ENCODE measurements at places on chromosomes 1 and 21.

GRCh38 chr1:196078691-196079090, 529.5 kb downstream of the KCNT2 start:
- DNase-seq, result no peak

DNA sequence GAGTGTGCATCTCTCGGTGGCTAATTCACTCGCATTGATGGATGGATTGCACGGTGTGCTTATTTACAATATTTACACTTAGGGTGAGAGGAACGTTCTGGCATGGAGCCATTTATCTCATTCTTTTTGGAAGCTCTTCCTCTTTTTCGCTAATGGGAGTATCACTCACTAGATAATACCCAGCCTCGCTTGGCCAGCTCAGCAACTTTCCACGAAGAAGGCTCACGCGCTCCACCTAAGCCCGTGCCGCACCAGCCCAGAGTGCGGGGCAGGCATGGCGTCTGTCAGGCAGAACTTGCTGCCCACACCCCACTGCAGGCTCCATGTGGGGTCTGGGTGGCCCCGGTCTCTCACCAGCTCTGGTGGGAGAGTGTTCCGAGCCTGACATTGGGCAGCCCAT, 484.9 kb downstream of the NPHP4 start:
- no peak for DNase-seq

- no peak for DNase-seq
These were observed 290.3 kb downstream of the PDE4B start for GRCh38 chr1:66083003-66083402.

GRCh38 chr21:42621819-42622177, 31.6 kb upstream of the PDE9A start:
- no peak for DNase-seq

DNA sequence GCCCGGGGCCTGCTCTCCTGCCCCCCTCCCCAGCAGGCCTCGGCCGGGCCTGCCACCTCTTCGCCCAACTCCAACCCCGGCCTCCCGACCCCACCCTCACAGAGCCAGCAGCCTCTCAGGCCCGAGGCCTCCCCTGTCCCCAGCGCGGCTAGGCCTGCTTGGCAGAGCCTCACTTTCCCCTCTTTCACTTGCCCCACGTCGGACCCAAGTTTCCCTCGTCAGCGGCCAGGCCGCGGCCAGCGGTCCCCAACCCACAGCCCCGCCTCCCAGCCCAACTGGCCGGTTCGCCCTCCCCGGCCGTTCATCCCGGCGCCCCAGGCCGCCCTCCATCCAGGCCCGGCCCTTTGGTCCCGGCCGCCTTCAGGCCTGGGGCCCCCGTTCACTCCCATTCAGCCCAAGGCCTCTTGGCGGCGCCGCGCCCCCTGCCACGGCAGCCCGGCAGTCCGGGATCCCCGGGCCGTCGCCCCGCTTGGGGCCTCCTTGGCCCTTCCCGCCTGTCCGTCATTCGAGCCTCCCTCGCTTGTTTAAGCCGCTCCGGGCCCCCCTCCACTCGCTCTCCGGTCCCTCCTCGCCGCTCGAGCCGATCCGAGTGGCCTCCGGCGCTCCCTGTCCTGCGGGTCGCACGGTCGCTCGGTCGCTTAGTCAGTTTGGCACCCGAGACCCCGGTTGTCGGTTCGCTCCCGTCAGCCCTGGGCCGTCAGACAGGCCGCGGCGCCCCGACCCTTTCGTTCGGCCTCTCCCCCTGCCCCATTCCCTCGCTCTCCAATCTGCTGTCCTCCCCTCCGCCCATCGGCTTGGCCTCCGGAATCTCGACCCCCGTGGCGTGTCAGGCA, 1.4 kb downstream of the LRRC41 start:
- no peak for DNase-seq

DNA sequence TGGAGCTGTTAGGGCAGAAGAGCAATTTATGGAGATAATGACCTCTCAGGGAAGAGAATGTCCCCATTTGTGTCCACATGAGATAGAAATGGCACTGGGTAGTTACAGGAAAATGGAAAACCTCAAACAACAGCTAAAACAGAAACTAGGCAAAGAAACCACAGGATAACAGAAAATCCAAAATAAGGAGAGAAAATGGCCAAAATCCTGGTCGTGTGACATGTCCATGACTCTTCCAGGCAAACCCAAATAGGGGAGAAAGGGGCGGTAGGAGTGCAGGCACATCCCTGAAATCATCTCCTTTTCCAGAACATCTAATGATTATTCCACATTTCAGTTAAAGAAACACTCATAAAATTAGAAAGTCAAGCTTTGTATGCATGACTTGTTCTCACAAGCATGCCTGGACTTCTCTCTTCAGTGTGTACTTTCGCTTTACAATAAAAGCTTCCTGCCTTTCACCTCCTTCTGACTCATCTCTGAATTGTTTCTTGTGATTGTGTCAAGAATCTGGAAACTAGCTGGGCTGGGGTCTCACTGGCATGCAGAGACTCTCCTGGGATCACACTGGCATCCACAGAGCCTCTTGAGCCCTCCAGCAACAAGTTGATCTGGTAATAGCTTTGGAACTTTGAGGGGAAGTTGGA, 171.4 kb upstream of the ZP4 start:
- no peak for DNase-seq

- DNase-seq, result no peak
These were observed 12.2 kb upstream of the GJA5 start for GRCh38 chr1:147772570-147772969.

DNA sequence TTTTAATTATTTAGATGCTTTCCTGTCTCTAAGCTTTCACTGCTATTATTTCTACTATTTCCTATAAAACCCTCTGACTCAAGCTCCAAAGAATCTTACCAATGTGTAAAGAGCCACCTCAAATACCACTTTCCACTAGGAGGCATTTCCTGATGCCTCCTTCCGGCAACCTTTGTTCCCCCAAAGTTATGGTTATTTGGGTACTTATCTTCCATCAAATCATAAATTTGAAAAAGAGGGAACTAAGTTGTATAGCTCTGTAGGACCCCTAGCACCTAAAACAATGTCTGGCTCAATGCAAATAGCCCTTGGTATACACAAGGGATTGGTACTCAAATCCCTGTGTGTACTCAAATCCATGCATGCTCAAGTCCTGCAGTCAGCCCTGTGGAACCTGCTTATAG, 79.6 kb downstream of the NME7 start:
- no peak for DNase-seq

DNA sequence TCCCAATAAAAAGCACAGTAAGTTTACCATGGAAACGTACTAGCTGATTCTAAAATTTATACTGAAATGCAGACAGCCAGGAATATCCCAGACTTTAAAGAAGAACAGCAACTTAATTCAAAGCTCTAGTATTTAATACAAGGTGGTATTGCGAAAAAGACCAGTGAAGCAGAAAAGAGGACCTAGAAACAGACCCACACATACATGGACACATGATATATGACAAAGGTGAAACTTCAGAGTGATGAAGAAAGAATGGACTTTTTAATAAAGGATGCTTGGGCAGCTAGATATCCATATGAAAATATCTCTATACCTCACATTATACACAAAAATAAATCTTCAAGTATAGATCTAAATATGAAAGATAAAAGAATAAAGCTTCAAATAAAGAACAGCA, 62.6 kb downstream of the COP1 start:
- DNase-seq, result no peak

DNA sequence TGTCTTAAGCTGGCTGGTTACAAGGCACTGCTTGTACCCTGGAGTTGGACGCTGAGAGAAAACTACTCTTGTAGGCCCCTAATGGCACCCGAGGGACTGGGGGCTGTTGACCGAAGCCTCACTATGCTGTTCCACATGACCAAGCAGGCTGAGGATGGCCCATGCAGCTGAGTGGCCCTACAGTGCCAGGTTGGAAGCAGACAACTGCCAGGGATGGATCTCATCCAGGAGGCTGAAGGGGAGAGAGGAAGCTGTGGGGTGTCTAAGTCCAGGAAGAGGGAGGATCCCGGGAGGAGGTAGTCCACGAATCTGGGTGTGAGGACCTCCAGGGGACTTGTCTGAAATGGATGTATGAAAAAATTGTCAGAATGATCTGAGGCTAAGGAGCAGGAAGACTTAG, 45.8 kb downstream of the FOXD2 start:
- no peak for DNase-seq

GRCh38 chr21:42356046-42356445, 5.3 kb upstream of the TFF2 start:
- no peak for DNase-seq

- DNase-seq, result no peak
These were observed 9.7 kb upstream of the PTGS2 start for GRCh38 chr1:186689907-186690306.

GRCh38 chr1:242055749-242056320, 56.9 kb upstream of the MAP1LC3C start:
- no peak for DNase-seq

DNA sequence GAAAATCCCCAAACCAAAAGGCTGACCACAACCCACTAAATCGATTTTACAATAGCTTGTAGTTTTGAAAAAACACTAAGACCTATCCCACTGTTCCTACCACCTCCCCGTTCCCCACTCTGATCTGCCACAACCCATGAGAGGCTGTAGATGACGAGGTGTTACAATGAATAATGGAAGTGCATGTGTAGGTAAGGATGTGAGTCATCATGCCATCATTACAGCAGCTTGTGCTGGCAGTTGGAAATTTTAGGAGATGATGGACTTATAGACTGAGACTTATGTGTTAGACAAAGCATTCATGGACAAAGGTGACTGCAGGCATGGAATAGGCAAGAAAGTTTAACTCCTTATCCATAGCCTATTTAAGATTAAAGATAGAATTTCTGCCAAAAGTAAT, 184.7 kb upstream of the CACYBP start:
- no peak for DNase-seq

- no peak for DNase-seq
These were observed 24.0 kb upstream of the DR1 start for GRCh38 chr1:93321720-93322119.

GRCh38 chr21:18244671-18245463, at the start of gene CHODL:
TSS of gene CHODL (plus strand) at chr21:18244833. CDS start at chr21:18245224, 391 bp downstream.
- DNase-seq, result no peak

- no peak for DNase-seq
These were observed 14.0 kb downstream of the C1orf52 start for GRCh38 chr1:85245456-85245855.

- DNase-seq, result no peak
These were observed 161.1 kb upstream of the CXADR start for GRCh38 chr21:17351766-17352165.

- peak; percentile 21 for DNase-seq
These were observed 212.2 kb downstream of the LYPLAL1 start for GRCh38 chr1:219385787-219386427.

DNA sequence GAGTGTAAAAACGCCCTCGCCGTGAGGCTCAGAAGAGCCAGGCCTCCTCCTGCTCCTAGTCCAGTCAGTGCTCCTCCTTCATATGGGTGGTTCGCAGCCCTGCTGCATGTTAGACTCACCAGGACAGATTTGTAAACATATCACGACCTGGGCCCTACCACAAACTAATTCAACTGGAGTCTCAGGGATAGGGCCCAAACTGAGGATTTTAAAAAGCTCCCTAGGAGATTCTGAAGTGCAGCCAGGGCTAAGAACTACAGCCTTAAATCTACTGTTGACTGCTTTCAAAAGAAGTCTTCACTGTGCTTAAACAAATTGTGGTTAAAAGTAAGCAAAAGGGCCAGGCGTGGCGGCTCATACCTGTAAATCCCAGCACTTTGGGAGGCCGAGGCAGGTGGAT, 57.0 kb downstream of the CAMTA1 start:
- DNase-seq, result no peak

DNA sequence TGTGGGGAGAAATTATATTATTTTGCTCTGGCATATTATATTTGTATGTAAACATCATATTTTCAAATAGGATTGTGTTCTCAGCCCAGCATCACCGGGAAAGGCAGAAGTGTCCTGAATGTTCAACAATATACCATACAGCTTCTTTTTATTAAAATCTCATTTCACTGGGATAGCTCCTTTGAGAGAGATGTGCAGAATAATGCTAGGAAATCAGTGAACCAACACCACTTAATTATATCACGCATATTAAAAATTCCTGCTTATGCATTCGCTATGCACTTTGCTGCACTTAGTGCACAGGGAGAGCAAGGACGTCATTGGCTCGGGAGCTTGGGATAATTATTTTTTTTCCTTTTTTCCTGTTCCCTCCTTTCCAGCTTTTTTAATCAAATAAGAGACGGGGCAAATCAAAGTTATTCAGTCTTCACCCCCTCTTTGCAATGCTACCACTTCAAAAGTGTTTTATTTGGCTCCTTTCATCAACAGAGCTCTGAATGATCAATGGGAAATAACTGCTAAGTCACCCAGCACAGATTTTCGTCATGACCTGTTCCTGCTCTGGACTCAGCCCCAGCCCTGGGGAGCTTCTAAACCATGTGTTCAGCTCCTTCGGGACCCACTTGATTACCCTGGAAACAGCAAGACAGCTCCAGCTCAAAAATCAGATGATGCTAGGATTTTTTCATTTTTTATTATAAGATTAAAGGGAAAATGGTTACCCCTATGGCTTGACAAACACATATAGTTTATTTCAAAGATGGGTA, 165.5 kb upstream of the DUSP10 start:
- DNase-seq, result no peak

GRCh38 chr1:64733581-64734286, 11.1 kb upstream of the RAVER2 start:
- no peak for DNase-seq

DNA sequence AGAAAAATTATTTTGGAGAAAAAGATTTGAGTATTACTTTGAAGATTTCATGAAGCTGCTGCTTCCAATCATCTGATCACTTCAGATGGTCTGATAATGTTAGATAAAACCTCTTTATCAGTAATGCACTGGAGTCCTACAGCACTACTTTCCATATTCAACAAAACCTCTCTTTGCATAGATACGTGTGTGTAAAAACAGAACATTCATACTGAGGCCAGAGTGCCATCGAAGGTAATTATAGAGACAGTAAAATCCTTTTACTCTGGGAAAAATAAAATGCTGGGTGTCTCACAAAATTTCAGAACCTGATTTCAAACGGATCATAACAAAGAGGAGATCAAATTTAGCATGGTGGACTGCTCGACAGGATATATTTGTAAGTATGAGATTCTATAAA, at the start of gene RGS13:
Gene RGS13 (plus strand): TSS at position 209 of the 400 bp plus-strand sequence. CDS start 8,188 bp downstream, outside the sequence.
- DNase-seq, result no peak

DNA sequence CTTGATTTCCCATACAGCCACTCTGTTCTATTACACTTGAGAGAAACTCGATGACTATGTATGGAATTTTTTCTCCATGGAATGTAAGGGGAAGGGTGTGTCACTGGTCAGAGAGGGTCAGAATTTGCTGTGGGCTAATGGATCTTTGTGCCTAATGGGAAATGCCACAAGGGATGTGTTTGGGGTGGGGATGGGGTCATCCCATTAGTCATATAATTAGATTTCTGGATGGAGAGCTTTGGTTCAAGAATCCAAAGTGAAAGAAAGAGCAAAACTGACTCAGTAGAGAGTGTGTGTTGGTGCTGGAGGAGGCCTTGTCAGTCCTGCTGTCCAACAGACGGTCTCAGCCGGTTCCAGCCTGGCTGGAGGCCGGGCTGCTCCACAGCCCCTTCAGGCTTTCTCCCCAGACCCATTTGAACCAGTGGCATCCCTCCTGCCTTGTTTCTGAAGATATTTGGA, 86.4 kb downstream of the LAMC2 start:
- DNase-seq, result no peak

All from NCI-H510A (cell line).